ENCODE measurements at places on chromosomes 1 and 21.

DNA sequence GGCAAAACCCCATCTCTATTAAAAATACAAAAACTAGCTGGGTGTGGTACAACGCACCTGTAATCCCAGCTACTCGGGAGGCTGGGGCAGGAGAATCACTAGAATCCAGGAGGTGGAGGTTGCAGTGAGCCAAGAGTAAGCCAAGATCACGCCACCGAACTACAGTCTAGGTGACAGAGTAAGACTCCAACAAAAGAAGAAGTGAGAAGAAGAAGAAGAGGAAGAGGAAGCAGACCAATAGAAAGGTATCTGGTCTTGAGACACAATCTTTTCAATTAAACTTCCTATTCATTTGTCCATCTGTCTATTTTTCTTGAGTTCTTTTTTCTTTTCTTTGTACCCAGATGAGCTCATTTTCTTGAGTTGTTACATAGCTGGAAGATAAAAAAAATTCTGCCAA, 55.7 kb upstream of the ACADM start:
- peaks cover 11% of the 10 kb centered on the region for H3K4me1 ChIP-seq
- DNase-seq, result no peak
- H3K27me3 ChIP-seq, result no peaks in the 10 kb centered on the region
- H3K36me3 ChIP-seq, result no peaks in the 10 kb centered on the region
- H3K27ac ChIP-seq, result no peak overlapping the region

- no peaks in the 10 kb centered on the region for H3K27me3 ChIP-seq
- H3K36me3 ChIP-seq, result no peaks in the 10 kb centered on the region
- no peaks in the 10 kb centered on the region for H3K4me1 ChIP-seq
- no peak overlapping the region for H3K27ac ChIP-seq
- no peak for DNase-seq
- no peak overlapping the region for H3K4me3 ChIP-seq
Observed at GRCh38 chr1:230307213-230307612, 118.9 kb downstream of the PGBD5 start.

- H3K4me1 ChIP-seq, result no peaks in the 10 kb centered on the region
- no peak for DNase-seq
- H3K27ac ChIP-seq, result no peak overlapping the region
- no peaks in the 10 kb centered on the region for H3K36me3 ChIP-seq
Observed at GRCh38 chr1:221150996-221151395, 271.8 kb downstream of the HLX start.

- DNase-seq, result no peak
- no peak overlapping the region for H3K4me3 ChIP-seq
Observed at GRCh38 chr1:167016100-167016750, 27.1 kb downstream of the MAEL start.
